ENCODE measurements at places on chromosomes 5 and 9.

DNA sequence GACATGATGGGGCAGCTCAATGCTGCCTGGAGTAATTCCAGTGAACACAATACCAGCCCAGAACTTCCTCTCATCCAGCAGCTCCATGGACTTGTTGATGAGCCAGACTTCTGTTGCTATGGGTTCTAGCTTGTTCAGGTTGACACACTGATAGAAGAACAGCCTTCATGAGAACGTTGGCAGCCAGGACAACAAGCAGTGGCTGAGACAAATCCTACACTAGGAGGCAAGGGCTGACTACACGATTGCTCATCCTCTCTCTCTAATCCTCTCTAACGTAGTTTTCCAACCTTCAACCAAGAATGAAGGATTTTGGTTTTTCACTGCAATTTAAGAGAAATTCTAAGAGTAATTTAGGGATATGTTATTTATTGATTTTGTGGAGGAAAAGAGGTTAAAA is 67.8 kb downstream of the NIPSNAP3B start:
- DNase-seq = no peak

GRCh38 chr5:95779611-95780010 is 42.9 kb downstream of the GLRX start:
- DNase-seq = no peak

- DNase-seq = no peak
Observed at GRCh38 chr5:72126796-72127195, 19.5 kb downstream of the MAP1B start.

DNA sequence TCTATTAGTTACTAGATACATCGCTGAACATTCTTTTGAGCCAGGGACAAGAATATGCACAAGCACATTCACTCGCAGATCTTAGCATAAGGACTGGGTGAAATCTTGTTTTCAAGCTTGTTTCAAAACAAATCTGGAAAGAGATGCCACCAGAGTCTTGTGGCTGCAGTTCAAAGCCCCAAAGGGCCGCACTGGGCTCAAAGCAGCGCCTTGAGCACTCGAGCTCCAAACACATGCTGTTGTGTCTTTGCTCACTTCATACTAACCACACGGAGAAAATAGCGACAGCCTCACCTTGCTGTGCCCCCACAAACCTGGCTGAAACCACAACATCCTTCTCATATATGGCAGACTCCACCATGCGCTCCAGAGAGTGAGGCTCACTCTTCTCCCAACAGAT is 34.2 kb upstream of the IL7R start:
- DNase-seq = no peak

Data from HCT116 (cell line).